ENCODE measurements at places on chromosomes 5 and 9.

DNA sequence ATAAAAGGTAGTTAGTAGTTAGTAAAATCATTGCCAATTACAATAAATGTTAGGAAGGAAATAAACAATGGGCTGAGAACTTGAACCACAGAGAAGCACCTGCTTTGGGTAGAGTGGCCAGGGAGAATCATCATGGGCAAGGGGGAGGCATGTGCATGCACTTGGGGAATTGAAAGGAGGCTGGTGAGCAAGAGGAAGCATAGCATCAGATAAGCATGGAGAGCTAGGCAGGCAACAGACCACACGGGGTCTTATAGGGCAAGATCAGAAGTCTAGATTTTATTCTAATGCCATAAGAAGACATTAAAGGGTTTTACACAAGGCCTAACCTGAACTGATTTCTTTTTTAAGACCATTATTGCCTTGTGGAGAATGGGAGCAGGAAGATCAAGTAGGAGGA lies 93.4 kb downstream of the PIP5K1B start:
- DNase-seq = no peak

DNA sequence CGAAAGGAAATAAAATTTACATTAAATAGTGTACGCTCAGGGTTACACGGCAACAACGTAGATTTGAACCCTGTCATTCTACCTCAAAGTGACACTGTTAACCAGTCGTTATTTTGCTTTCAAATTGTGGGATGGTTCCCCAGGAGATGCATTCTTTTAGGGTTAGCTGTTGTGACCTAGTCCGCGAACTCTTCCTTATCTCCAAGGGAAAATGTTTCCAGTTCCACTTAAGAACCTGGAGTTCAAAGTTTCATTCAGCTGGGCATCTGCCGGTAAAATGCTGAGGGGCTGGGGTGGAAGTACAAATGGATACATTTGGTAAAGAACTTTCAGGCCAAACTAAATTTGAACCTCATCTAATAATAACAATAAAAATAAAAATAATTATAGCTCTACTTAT lies 264.6 kb downstream of the NR3C1 start:
- no peak for DNase-seq

GRCh38 chr5:88483964-88484672 lies 215.5 kb upstream of the TMEM161B start:
- no peak for DNase-seq

- no peak for DNase-seq
These were observed 12.2 kb downstream of the SPATA9 start for GRCh38 chr5:95670568-95670967.

- DNase-seq = no peak
These were observed 511 bp upstream of the SPDL1 start for GRCh38 chr5:169583101-169583423.

All from AG09319 (cell line).